ENCODE measurements at places on chromosomes 12 and 14.

DNA sequence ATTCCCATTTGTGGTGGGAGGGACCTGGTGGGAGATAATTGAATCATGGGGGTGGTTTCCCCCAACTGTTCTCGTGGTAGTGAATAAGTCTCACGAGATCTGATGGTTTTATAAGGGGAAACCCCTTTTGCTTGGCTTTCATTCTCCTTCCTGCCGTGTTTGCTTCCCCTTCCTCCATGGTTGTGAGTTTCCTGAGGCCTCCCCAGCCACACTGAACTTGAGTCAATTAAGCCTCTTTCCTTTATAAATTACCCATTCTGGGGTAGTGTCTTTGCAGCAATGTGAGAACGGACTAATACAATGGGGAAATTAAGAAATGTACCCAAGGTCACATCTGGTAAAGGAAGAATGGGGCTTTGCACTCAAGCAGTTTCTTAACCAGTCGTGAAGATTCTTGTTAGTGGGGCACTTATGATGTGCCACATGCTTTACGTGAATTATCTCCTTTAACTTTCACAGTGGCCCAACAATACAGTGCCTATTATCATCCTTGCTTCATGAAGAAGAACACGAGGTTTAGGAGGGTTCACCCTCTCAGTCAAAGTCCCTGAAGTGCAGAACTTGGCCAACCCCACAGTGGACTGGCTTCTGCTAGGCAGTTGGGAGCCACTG is 234.3 kb downstream of the EFCAB11 start:
- DNase-seq, result no peak

- no peak for DNase-seq
Measured at GRCh38 chr14:38079886-38080285, 127.8 kb upstream of the SSTR1 start.

GRCh38 chr12:46210873-46211439 is 57.9 kb downstream of the SLC38A1 start:
- DNase-seq, result no peak

DNA sequence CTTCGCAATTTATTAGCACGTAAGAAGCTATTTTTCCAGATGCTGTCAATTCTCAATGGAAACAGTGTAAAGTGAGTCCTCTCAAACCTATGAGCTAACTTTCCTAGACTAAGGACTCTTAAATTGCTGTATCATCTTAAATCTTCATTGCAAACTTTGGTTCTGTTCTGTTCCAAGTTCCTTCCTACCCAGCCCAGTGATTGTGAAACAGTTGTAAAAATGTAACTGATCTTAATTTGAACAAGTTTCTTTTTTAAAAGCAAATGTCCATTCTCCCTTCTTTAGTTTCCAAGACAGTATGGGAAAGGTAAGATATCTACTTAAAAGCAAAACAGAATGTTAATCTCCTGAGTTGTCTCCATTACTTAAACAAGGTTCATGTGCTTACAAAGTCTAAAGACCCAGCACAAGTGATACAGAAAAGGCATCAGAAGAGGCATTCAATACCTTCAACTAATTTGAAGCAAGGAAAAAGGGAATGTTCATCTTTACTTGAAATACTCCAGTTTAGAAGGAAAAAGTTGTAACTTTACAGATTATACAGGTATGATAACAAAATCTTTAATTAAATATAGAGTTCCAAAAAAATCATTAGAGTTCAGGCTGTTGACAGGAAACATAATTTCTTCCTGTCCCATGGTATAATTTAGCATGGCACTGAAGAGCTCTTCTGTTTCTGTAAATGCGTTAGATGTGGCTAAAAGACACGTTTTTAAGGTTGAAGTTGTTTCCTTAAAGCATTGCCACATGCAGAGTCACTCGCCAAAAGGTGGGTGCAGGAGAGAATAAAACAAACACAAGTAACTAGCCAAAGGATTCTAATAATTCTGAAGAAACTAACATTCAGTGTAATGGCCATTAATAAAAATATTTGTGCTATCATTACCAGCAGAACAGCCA is 101.5 kb upstream of the USP15 start:
- no peak for DNase-seq

GRCh38 chr12:6067152-6067916 is 57.1 kb downstream of the VWF start:
- peak; percentile 56 for DNase-seq

- peak; percentile 34 for DNase-seq
Measured at GRCh38 chr12:45122768-45123380, 72.0 kb upstream of the DBX2 start.

All from ELR (cell line).